SK-N-MC (cell line): ENCODE measurements at places on chromosomes 13 and 19.
A peak's percentile ranks its signal among the peaks of the same experiment; 100 is the strongest.

- DNase-seq: no peak
Observed at GRCh38 chr19:28614634-28615545, 598.1 kb downstream of the UQCRFS1 start.

GRCh38 chr13:37134411-37135041 lies 29.1 kb upstream of the CSNK1A1L start:
- peak; percentile 6 for DNase-seq

DNA sequence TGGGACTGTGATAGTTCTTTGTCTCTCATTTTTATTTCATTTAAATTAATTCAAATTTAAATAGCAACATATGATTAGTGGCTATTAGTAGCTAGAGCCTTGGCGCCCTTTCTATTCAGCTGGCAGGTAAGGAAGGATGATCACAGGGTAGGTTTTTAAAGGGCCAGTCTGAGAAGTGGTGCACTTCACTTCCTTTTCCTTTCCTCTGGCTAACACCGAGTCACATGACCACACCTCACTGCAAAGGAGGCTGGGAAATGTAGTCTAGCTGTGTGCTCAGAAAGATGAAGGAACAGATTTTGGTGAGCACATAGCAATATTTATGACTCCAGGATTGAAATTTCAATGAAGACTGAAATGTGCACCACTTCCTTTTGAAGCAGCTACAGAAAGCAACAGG lies 128.7 kb downstream of the TSHZ3 start:
- DNase-seq: no peak

GRCh38 chr13:112733112-112733511 lies 43.3 kb downstream of the ATP11A start:
- no peak for DNase-seq

DNA sequence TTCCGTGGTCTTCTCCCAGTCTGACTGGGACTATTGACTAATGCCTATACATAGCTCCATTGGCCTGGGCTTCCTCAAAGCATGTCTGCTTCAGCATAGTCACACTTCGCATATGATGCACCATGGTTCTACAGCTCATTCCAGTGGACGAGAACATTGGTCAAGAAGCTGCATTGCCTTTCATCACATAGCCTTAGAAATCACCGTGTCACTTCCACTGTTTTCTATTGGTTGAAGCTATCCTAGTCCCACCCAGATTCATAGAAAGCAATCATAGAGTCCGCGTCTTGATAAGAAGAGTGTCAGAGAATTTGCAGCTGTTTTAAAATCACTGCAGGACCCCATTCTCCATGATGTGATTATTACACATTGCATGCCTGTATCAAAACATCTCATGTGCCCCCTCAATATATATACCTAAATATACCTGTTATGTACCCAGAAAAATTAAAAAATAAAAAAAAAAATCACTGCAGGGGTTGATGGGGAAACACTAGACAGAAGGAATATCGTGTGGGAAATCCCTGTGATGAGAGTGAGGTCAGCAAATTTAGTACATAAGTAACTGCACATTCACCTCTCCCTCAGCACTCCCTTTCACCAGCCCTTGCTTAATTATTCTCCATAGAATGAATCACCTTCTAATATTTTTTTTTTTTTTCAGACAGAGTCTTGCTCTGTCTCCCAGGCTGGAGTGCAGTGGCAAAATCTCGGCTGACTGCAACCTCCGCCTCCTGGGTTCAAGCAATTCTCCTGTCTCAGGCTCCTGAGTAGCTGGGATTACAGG lies 2.2 kb upstream of the ARHGAP33 start:
- DNase-seq: no peak

GRCh38 chr13:77697217-77698103 lies at the start of gene SLAIN1:
SLAIN1 (plus strand) TSS chr13:77697687; CDS start chr13:77697914, 227 bp downstream.
- DNase-seq: no peak

DNA sequence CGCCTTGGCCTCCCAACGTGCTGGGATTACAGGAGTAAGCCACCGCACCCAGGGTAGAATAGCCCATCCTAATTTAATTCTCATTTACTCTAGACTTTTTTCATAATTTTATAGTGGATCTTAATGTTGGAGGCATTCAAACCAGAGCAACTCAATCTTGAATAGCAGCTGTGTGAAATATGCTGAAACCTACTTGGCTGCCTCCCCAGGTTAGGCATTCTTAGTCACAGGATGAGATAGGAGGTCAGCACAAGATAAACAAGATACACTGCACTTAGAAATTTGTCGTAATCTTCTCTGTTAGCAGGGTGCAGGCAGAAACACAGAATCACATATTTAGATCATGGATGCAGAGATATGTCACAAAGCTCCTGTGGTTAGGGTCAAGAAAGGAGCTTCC lies 2.7 kb upstream of the ZNF43 start:
- no peak for DNase-seq

DNA sequence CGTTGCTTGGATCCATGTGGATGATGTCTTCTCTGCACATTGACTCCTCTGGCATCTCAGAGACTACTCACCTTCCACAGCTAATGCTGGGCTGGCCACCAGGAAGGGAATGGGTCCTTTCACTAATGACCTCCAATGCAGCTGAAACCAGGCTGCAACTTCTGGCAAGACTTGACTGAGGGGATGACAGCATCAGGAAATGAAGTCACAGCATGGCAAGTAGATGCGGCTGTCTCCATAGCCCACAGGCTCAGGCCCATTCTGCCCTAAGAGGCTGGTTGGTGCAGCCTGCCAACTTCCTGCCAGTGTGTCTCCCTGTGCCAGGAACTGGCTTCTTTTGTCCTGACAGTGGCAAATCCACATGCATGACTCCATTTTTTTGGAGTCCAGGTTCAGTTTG lies 467.3 kb downstream of the TSHZ3 start:
- no peak for DNase-seq

DNA sequence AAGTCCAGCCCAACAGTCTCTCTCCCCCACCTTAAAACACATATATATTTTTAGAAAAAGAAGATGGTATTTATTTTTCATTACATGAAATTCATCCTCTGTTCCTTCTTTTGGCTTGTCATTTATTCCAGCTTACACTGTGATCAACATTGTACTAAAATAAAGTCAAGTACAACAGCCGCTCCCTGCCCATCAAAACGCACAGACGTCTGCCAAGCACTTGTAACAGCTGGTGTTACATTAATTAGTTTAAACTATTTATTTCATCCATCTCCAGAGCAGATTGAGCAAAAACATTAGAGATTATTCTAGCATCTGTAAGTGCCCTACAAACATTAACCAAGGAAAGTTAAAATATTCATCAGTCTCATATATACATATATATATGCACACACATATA lies 350.5 kb downstream of the DACH1 start:
- DNase-seq: no peak

DNA sequence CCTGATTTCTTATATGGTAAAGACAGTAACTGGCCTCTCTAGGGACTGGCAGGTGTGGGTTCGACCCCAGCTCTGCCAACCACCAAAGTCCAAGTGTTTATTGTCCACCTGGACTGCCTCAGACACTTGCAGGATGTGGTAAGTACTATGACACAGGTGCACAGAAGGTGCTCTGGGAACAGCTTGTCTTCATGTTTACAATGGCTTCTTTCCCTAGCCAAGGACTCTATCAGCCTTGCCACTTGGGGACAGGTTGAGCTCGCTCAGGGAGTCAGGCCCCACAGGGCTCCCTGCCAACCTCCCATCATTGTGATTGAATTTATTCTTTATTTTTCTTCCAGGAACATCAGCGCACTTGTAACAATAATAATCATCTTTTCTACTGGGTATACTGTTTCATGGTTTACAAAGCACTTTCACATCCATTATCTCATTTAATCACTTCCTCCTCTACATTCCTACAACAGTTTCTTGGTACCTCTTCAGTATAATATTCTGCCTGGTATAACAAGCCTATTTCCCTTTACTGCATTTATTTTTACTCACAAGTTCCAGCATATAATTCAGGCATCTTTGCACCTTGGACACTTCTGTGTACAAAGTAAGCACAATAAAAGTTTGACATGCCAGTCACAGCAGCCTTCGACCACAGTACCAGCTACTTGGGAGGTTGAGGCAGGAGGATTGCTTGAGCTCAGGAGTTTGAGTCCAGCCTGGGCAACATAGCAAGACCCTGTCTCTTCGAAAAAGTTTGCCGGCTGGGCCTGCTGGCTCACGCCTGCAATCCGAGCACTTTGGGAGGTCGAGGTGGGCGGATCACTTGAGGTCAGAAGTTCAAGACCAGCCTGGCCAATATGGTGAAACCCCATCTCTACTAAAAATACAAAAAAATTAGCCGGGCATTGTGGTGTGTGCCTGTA lies 24.2 kb upstream of the GATAD2A start:
- no peak for DNase-seq

GRCh38 chr13:51033421-51034185 lies 77.5 kb downstream of the C13orf42 start:
- no peak for DNase-seq

DNA sequence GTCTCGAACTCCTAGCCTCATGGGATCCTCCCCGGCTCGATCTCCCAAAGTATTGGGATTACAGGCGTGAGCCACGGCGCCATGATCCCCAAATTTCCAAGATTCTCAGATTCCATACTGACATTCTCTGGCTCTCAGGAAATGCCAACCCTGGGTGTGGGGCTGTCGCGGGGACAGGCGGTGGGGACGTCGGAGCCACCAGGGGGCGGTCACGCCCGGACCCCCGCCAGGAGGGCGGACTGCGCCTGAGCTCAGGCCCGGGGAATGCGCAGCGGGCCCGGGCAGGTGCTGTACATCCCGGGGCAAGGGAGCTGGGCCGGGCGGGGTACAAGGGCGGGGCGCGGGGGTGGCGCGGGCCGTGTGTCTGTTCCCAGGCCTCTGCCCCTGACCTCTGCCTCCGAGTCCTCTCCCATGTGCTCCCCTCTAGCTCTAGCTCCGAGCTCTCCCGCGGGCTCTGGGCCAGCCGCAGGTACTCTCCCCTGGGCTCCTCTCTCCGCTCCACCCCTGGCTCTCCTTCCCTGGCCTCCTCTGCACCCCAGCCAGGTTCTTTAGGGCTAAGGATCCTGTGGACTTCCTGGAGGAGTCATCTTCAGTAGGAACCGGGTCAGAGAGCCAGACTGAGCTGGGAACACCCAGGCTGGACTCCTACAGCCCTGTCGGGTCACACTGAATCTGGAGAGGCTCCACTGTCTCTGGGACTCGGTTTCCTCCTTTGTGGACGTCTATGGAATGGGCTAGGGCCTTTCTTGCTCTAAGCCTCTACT lies 2.4 kb downstream of the PPP1R13L start:
- no peak for DNase-seq

- no peak for DNase-seq
Observed at GRCh38 chr19:44260343-44260681, 626 bp downstream of the ZNF233 start.

- DNase-seq: no peak
Observed at GRCh38 chr13:113901231-113901630, 37.4 kb upstream of the GAS6 start.

DNA sequence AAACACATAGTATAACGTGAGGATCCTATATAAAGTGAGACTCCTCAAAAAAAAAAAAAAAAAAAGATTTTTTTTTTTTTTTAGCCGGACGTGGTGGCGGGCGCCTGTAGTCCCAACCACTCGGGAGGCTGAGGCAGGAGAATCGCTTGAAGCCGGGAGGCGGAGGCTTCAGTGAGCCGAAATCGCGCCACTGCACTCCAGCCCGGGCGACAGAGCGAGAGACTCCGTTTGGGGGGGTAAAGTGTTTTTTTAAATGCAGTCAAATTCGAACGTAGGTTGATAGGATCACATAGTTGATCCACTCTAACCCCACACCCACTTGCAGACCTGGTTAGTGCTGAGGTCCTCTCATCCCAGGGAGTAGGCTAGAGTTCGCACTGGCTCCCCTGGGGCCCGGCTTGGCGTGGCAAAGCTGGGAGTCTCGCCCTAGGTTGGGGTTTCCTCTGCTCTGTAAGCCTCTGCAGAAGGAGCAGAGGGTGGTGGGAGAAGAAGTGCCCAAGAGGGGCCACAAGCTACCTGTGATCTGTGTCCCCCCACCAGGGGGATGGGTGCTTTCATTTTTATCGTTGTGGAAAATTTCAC lies 6.5 kb downstream of the RNF225 start:
- no peak for DNase-seq

GRCh38 chr19:37950471-37951175 lies 43.6 kb downstream of the SIPA1L3 start:
- no peak for DNase-seq

DNA sequence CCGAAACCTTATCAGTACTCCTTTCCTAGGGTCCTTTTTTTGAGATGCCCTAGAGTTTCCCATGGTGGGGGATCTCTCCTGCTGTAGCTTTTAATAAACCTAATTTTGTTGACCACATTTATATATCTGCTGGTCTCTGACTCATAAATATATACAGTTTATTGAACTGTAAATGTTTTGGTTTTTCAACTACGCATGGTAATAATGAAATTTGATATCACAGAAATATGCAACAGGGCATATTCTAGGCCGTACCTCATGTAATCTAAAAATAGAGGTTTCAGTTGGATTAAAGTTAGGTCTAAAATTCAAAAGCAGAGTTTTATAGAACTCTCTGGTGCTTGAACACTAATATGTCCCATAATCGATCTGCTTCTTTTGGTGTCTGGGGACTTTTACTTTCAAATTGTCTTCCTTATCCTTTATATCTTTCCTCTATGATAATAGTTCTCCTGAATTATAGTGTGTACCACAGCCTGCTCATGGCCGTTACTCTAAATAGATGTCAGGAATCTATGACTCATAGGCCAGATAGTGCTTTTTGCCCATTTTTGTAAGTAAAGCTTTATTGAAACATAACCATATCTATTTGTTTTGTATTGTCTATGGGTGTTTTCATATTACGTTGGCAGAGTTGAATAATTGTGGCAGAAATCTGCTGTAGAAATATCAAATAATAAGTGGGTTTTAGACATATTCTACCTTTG lies 324.8 kb upstream of the PCDH9 start:
- no peak for DNase-seq

GRCh38 chr13:104310861-104311260 lies 1244.6 kb upstream of the SLC10A2 start:
- DNase-seq: no peak

DNA sequence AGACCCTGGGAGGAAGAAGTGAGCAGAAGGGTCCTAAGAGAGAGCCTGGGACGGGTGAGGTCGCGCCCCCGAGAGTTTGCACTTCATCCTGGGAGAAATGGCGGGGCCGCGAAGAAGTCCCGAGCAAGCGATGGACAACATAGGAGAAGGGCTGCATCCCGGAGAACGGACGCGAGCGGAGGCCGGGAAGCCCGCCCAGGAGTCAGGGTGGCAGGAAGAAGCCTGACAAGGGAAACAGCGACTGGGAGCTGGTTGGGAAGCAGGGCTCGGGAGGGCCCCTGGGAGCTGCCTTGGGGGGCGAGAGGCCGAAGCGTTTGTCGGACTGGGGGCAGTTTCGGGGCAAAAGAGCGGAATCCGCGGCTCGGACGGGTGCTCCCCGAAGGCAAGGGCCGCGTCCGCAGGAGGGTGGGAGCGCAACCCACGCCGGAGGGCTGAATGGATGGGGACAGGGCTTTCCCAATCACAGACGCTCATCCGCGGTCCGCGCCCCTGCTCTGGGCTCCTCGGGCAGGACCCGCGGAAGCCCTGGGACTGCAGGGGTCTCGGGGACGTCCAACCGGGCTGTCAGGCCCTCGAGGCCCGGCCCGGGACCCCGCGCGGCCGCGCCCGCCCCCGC lies 469 bp downstream of the ABHD17A start:
- DNase-seq: no peak

- DNase-seq: peak; percentile 14
Observed at GRCh38 chr13:20073775-20074174, 87.1 kb downstream of the GJA3 start.

GRCh38 chr19:46365561-46365960 lies 18.7 kb downstream of the PPP5C start:
- DNase-seq: no peak
